CD4-positive, alpha-beta T cell treated with Interferon gamma for 1 hour (primary cell): ENCODE measurements at places on chromosomes 1 and 21.

DNA sequence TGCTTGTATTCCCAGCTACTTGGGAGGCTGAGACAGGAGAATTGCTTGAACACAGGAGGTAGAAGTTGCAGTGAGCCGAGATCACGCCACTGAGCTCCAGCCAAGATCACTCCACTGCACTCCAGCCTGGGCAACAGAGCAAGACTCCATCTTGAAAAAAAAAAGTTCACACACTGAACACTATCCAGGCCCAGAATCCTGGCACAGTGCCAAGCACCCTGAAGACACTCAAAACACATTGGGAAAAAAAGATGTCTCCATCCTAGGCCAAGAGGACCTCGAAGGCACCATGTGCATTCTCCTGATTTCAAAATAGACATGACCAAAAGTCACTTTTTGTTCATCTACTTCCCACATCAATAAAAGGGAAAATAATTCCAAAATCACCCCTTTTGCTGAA is 38.7 kb downstream of the SLC9A1 start:
- no peak for DNase-seq

DNA sequence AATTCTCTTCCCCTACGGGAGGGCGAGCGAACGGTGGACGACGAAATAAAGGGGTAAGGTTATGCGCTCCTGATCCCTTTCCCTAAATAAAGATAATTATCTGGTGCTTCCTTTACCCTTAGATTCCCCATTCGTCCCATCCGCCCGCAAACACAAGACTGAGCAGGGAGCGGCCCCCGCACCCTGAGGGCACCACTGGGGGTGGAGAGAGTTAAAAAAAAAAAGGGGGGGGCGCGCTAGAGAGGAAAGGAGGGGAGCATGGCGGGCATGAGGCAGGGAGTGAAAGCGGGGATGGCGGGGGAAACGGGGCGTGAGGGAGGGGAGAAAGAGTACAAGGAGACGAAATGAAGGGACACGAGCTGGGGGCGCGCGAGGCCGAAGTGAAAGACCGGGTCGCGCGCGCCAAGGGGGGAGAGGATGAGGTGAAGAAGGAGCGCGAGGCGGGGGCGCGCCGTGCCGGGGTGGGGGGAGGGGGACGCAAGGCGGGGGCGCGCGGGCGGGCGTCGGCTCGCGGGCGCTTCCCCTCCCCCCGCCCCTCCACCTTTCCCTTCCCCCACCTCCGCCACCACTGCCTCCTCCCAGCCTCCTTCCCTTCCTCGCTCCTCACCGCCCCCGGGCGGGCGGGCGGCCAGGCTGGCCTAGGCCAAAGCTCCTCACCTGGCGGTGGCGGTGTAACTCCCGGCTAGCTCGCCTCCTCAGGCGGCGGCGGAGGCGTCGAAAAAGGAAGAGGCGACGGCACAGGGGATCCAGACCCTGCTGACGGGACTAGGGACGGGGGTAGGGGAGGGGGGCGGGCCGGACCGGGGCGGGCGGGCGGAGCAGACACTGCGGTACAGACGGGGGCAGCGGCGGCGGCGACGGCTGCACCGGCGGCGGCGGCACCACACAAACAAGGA is 448 bp downstream of the GATAD2B start:
- no peak for DNase-seq

DNA sequence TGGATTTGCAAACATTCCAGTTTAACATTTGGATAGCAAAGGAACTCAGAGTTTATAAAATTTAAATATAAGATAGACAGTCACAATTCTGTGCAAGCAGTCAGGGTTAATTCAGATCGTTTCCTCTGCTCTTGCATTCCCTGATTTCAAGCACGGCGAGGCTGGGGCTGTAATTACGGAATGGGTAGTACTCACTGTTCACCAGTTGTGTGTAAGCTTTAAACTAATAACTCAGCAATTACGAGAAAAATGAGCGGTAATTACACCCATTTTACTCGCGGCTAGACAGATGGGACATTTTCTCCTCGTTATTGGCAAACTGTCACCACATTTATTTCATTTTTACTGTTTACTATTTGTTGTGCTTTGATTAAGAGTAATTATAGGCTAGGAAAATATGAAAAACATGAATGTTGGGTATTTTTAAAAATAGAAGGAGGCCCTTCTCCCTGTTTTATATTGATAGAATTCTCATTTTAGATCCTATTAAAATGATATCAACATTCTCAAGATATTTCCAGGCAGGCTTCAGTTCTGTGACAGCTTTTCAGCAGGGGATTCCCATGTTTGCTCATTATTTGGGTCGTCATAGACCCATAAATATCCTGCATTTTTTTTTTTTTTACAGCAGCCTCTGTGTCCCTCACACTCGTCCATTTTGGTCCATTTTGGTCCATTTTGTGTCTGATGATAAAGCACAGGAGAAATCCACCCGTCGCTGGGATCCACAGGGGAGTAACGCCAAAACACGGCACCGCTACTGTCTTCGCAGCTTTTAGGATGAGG is 208.3 kb downstream of the DSCAM start:
- no peak for DNase-seq

GRCh38 chr1:90729504-90730242 is 12.6 kb upstream of the BARHL2 start:
- DNase-seq, result no peak

DNA sequence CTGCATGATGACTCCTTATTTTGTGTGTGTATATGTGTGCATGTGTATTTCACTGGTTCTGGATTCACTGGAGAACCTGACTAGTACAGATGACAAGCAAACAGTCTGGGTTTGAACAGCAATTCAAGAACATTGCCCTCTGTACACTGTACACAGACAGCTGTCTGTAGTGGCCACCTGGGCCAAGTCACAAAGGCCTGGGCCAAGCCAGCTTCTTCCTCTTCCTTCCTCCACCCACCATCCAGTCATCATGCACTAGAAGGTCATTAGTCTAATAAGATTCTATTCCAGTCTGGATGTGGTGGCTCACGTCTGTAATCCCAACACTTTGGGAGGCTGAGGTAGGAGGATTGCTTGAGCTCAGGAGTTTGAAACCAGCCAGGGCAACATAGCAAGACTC is 155.9 kb downstream of the ELAVL4 start:
- no peak for DNase-seq

DNA sequence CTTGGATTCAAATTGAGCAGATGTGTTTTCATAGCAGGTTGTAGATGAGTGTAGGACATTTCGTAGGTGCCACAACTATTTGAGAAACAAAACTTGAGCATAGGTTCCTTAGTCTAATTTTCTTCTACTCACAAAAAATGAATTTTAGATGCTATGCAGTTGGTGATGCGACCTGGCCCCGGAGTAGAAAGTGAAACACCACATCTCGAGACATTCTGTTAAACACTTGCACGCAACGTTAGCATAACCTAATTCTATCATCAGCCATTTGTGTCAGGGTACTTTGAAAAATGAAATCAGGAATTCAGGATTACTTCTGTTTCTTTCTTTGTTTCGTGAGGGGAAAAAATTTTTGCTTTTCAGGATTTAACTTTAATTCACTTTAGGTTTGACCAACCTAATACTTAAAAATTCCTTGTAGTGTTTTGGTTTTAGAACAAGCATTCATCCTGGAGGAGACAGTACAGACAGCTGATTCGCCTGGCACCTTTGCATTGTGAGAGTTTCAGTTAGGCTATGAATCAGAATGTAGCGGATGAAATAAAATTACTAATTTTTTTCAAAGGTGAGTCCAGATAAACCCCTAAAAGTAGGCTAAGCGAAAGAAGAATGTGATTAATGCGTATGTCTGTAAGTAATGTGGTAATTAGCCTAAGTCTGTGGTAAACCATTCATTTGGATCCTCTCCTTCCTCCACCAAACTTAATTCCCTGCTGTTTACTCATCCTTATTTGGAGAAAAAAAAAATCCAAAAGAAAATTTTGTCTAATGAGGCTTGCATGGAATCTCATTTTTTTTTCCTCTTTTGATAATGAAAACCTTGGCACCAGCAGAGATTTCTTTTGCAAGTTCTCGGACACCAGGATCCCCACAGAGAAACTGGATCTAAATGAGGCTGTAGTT is 44.9 kb downstream of the MAP3K21 start:
- DNase-seq, result no peak

DNA sequence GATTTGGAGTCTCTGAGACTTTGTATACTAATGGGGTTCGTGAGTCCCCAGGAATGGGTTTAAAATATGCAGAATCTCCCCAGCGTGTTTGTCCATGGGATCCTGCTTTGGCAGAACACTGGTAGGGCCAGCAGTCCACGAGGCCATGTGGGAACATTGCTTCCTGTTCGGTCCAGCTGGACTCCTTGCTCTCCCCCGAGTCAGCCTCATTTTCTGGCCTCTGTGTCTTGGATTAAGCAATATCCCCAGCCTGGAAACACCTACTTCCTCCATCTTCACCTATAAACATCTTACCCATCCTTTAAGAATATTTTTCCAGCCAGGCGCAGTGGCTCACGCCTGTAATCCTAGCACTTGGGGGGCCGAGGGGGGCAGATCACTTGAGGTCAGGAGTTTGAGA is 142.4 kb downstream of the NAV1 start:
- DNase-seq, result no peak

- no peak for DNase-seq
Observed at GRCh38 chr1:242133796-242134195, 134.9 kb upstream of the MAP1LC3C start.

- DNase-seq, result no peak
Observed at GRCh38 chr1:182699393-182700350, 15.3 kb upstream of the RGS8 start.

- DNase-seq, result no peak
Observed at GRCh38 chr1:53543778-53544695, 84.8 kb downstream of the DMRTB1 start.

DNA sequence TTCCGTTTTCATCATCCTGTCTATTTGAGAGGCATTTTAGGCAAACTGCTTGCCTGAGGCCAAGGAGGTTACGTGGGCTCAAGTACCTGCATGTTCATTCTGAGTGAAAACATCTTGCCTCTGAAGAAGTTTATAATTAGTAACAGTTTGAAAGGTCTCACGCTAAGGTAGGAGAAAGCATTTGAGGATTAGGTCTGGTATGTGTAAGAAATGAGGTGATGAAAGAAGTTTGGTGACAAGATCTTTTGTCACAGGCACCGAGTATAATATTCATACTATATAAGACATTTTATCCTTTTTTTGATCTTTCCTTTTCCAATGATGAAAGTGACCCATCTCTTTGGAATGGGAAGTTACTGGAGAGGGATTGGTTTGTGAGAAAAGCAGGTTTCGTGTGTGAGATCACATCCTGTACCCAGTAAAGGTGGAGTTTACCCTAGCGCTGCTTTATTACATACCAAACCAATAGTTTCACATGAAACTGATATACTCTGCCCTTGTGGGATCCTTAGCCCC is 98.7 kb upstream of the PDC start:
- DNase-seq, result no peak

GRCh38 chr21:40882192-40882915 is 35.4 kb upstream of the DSCAM start:
- no peak for DNase-seq

GRCh38 chr1:32863218-32863880 is 7.4 kb downstream of the FNDC5 start:
- no peak for DNase-seq

DNA sequence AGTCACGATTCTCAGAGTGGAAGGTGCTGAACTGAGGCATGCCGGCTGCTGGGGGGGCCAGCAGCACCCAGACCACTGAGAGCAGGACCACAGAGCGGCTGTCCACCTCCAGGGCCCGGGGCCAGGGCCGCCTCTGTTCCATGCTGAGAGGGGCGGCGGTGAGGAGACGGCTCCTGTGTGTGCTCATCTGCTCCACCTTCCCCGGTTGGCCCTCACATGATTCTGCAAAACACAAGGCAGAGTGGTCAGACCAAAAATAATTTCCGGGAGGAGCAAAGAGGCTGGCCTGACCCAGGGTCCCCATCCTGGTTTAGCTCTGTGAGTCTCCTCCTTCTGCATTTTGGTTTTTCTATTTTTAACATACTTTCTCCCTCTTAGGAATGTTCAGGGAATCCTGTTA is 26.4 kb downstream of the PLXNA2 start:
- no peak for DNase-seq

- DNase-seq, result no peak
Observed at GRCh38 chr1:107096690-107097089, 40.2 kb downstream of the PRMT6 start.

DNA sequence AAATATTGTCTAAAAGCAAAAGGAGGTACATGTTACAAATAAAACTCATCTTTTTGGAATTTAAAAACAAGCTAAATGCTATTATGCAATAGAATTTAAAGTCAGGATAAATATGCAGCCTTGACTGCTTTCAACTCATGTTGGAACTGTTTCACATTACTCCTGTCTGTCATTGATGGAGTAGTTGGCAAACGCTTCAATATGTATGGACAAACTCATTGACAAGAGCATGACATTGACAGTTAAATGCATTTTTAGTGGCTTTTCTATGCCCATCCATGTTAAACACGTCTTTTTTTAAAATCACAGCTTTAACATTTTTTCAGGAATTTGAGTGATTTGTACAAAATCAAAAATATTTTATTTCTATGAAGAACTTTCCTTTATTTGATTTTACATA is 1560.5 kb downstream of the KCNT2 start:
- no peak for DNase-seq

DNA sequence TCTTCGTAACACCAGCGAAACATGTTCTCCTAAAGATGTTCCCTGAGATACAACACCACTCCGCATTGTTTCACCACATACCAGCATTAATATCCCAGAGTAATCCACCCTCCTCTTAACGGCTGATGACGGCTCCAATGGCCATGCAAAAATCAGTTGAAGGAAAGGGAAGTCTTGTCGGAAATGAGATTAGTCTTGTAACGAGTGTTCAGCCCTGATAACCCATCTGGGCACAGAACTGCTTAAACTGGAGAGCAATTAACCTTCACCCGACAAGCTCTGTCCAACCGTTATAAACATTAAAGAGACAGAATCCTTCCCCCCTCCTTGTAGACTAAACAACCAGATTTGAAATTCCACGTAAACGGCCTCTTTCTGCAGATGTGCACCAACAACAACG is 21.9 kb downstream of the ERG start:
- no peak for DNase-seq

DNA sequence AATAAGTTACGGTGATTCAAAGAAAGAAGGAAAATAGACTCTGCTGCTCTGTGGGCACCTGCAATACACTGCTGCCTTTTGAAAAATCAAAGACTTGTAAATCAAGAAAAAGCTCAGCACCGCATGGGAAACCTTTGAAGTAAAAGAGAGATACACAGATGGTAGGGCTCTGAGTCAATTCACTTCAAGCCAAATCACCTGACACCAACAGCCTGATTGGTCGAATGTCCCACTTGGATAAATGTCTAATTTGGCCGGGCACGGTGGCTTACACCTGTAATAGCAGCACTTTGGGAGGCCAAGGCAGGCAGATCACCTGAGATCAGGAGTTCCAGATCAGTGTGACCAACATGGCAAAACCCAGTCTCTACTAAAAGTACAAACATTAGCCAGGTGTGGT is 19.2 kb upstream of the RCAN3 start:
- no peak for DNase-seq

- DNase-seq, result no peak
Observed at GRCh38 chr1:38892976-38893375, 11.6 kb upstream of the GJA9 start.

GRCh38 chr1:201206176-201206575 is 15.6 kb downstream of the IGFN1 start:
- DNase-seq, result no peak

- DNase-seq, result peak; percentile 69
Observed at GRCh38 chr21:17775431-17776126, 43.6 kb downstream of the C21orf91 start.
